ENCODE measurements at places on chromosomes 7 and 10. TPM values are rescaled to one million over a fixed set of nuclear protein-coding genes. Genes with fewer than 3 reads are reported as not detected.

CALHM3 gene
- total RNA-seq, result not detected

RAPGEF5 gene
- 0.55 TPM for total RNA-seq

ZNF239 gene
- total RNA-seq, result 5.3 TPM

SFTPA1 gene
- not detected for total RNA-seq

GRCh38 chr10:11042357-11042756 is 24.7 kb downstream of the CELF2 start:
- no peaks in the 10 kb centered on the region for H3K36me3 ChIP-seq
- no peak for DNase-seq
- no peak overlapping the region for H3K27ac ChIP-seq
- H3K27me3 ChIP-seq, result no peaks in the 10 kb centered on the region

DNA sequence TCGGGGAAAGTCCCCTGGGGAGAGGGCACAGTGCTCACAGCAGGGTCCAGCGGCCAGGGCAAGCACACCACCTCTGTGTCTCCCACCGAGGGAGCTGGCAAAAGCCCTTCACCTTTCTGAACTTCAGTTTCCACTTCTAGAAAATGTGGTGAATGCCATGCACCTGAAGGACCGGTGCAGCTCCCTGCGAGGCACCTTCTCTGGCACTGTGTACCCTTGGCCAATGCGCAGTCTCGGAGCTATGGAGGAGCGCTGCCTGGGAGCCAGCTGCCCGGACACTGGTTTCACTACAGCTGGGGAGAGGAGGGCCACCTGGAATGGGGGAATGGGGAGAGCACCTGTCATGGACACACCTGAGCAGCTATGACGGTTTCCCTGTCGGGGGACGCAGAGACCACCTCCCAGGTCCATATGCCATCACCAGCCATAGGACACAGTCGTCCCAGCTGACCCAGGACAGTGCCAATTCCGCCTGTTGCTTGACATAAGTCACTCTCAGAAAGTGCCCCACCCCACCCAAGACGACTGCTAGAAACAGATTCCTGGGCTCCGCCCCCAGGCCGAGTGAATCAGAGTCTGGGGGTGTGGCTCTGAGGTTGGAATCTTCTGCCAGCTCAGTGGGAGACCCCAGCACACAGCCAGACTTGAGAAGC is 16.8 kb downstream of the RASGEF1A start:
- no peak overlapping the region for H3K4me3 ChIP-seq
- no peaks in the 10 kb centered on the region for H3K4me1 ChIP-seq
- H3K36me3 ChIP-seq, result no peaks in the 10 kb centered on the region

GRCh38 chr10:77458986-77459590 is 178.5 kb downstream of the KCNMA1 start:
- H3K27me3 ChIP-seq, result peaks cover 6% of the 10 kb centered on the region
- peaks cover 4% of the 10 kb centered on the region for H3K36me3 ChIP-seq
- H3K27ac ChIP-seq, result peak overlapping the region; percentile 72

GRCh38 chr10:24822590-24822989 is 98.9 kb upstream of the ARHGAP21 start:
- H3K27ac ChIP-seq, result no peak overlapping the region
- DNase-seq, result no peak
- no peaks in the 10 kb centered on the region for H3K36me3 ChIP-seq
- peaks cover 53% of the 10 kb centered on the region for H3K4me1 ChIP-seq
- no peak overlapping the region for H3K4me3 ChIP-seq

GRCh38 chr7:138813945-138814344 is 15.9 kb upstream of the ATP6V0A4 start:
- H3K27ac ChIP-seq, result no peak overlapping the region
- peaks cover 1% of the 10 kb centered on the region for H3K27me3 ChIP-seq
- no peak overlapping the region for H3K4me3 ChIP-seq
- no peaks in the 10 kb centered on the region for H3K36me3 ChIP-seq

All from HFFc6 (cell line).